Activated naive CD8-positive, alpha-beta T cell treated with anti-CD3 and anti-CD28 coated beads for 36 hours (primary cell): ENCODE measurements at places on chromosomes 11 and 22. TPM values are rescaled to one million over a fixed set of nuclear protein-coding genes. Genes with fewer than 3 reads are reported as not detected.

OVOL1 gene
- 0.42 TPM for total RNA-seq

UPK3A gene
- total RNA-seq: not detected

TMEM86A gene
- total RNA-seq: 0.25 TPM

YIF1A gene
- total RNA-seq: 72.4 TPM

BCO2 gene
- total RNA-seq: 0.40 TPM

SMIM35 gene
- total RNA-seq: not detected

SNX32 gene
- total RNA-seq: 2.4 TPM

GRCh38 chr22:42203609-42204008, 66.8 kb downstream of the TCF20 start:
- no peak for DNase-seq
- H3K27me3 ChIP-seq: no peaks in the 10 kb centered on the region
- H3K27ac ChIP-seq: no peak overlapping the region
- peaks cover 48% of the 10 kb centered on the region for H3K4me1 ChIP-seq

DNA sequence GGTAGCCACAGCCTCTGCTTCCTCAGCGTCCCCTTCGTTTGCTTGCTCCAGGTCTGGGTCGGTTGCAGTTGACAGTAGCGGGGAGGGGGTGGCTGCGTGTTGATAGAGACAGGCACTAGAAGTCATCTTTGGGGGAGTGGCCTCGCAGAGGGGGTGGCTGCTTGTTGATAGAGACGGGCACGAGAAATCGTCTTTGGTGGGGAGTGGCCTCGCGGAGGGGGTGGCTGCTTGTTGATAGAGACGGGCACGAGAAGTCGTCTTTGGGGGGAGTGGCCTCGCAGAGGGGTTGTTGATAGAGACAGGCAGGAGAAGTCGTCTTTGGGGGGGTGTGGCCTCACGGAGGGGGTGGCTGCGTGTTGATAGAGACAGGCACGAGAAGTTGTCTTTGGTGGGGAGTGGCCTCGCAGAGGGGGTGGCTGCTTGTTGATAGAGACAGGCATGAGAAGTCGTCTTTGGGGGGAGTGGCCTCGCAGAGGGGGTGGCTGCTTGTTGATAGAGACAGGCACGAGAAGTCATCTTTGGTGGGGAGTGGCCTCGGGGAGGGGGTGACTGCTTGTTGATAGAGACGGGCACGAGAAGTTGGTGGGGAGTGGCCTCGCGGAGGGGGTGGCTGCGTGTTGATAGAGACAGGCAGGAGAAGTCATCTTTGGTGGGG, 328.3 kb downstream of the TBC1D22A start:
- peaks cover 34% of the 10 kb centered on the region for H3K4me1 ChIP-seq
- peak; percentile 16 for DNase-seq
- H3K27me3 ChIP-seq: no peaks in the 10 kb centered on the region
- H3K36me3 ChIP-seq: peaks cover 32% of the 10 kb centered on the region
- peak overlapping the region; percentile 68 for H3K4me3 ChIP-seq

- H3K27me3 ChIP-seq: no peaks in the 10 kb centered on the region
- H3K27ac ChIP-seq: no peak overlapping the region
- H3K36me3 ChIP-seq: no peaks in the 10 kb centered on the region
- no peak for DNase-seq
Measured at GRCh38 chr11:134014511-134014910, 54.4 kb upstream of the JAM3 start.

- H3K27me3 ChIP-seq: no peaks in the 10 kb centered on the region
- peak overlapping the region; percentile 94 for H3K27ac ChIP-seq
- H3K4me1 ChIP-seq: peaks cover 60% of the 10 kb centered on the region
- peak; percentile 81 for DNase-seq
Measured at GRCh38 chr11:74004759-74005615, 3.9 kb downstream of the UCP3 start.

DNA sequence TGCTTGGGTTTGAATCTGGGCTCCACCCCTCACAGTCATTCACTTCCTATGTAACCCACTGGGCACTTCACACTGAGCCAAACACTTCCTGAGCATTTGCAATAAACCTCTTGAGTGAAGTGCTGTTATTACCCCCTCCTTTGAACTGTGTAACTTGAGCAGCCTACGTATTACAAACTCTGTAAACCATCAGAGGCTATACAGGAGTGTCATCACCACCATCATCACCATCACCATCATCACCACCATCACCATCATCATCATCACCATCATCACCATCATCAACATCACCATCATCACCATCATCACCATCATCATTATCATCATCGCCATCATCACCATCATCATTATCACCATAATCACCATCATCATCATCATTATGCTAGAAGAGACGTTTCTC, 18.4 kb downstream of the RTL6 start:
- no peak for DNase-seq
- H3K36me3 ChIP-seq: peaks cover 13% of the 10 kb centered on the region
- H3K27me3 ChIP-seq: peaks cover 4% of the 10 kb centered on the region
- no peak overlapping the region for H3K27ac ChIP-seq

DNA sequence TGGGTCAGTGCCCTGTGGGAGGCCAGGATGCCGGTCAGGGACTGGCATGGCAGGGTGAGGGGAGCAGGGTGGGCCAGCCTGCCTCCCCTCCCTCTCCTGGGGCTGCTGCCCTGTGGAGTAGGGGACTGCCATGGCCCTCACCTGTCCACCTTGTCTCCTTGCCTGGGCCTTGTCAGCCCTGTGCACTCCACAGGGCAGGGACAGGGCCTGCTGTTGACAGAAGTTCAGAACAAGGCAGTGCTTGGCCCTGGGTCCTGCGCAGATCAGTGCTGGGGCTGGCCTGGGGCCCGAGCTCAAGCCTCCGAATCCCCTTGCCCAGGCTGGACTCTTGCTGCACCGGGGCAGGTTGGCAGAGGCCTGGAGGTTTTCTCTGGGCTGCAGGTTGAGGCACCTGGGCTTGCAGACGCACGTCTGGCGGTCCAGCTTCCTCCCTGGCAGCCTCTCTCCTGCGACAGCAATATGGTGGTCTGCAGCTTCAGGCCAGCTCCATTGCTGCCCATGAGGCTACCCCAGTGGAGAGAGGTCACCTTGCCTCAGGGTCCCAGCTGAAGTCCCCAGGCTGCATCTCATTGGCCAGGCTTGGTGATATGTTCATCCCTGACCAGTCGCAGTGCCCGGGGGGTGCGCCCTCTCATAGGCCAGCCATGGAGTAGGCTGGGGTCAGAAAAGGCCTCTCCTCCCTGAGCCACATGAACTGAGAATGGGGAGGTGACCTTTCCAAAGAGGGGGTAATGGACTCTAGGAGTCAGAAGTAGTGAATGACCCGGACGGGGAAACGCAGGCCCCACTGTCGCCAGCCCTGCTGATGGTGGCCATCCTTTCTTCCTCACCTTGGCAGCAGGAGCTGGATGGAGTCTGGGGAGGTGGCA, 21.5 kb upstream of the CHKA start:
- no peak overlapping the region for H3K4me3 ChIP-seq
- DNase-seq: no peak
- H3K4me1 ChIP-seq: peaks cover 9% of the 10 kb centered on the region
- peaks cover 6% of the 10 kb centered on the region for H3K27me3 ChIP-seq
